ENCODE measurements at places on chromosomes 12 and 14. TPM values are rescaled to one million over a fixed set of nuclear protein-coding genes. Genes with fewer than 3 reads are reported as not detected.

GRCh38 chr14:69300601-69301221, 40.8 kb downstream of the GALNT16 start:
- DNase-seq: no peak

GRCh38 chr14:53567236-53567780, 389.3 kb downstream of the BMP4 start:
- no peak for DNase-seq

DNA sequence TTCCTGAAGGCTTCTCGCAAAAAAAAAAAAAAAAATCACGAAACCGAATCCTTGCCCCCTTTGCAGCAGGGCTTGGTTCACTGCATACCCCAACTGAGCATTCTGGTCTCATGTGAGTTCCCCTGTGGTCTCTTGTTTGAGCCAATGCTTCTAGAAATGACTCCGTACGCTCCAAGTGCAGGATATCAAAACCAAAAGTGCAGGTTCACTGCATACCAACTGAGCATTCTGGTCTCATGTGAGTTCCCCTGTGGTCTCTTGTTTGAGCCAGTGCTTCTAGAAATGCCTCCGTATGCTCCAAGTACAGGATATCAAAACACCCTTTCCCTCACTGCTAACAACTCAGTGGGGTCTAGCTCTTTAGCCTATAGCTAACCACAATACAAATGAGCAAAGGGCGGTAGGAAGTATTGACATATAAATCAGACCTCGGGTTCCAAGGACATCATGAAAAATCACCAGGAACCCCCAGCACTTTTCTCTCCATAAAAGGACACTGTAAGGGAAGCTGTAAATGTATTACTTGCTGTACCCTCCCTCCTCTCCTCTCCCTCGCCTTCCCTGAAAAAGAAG, 206.3 kb upstream of the NOS1 start:
- DNase-seq: no peak

GRCh38 chr14:59454139-59454538, 11.0 kb downstream of the GPR135 start:
- DNase-seq: no peak

GRCh38 chr12:67367843-67368242, 98.7 kb downstream of the CAND1 start:
- no peak for DNase-seq

- DNase-seq: no peak
These were observed 166.6 kb upstream of the RPL10L start for GRCh38 chr14:46818147-46818546.

- DNase-seq: no peak
These were observed 31.4 kb downstream of the CD9 start for GRCh38 chr12:6231359-6232268.

GRCh38 chr12:40378691-40379090, 153.9 kb downstream of the LRRK2 start:
- no peak for DNase-seq

DNA sequence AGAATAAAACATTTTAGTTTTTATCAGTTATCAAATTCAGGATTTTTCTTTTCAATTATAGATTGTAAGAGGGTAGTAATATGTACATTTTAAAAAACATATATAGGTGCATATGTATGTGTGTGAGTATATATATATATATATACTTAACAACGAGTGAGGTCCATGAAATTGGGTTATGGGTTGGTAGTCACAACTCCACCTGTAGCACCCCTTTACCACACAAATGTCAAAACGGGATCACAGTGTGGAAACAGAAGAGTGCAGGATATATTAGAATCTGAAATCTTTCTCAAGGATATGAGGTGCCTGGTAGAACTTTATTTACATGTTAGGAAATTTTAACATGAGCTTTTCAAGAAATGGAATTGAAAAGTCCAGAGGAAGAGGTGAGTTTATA, 31.3 kb downstream of the MIA2 start:
- DNase-seq: no peak

The LRRC43 gene
- not detected for total RNA-seq

The TROAP gene
- 13.7 TPM for total RNA-seq

The ZC3H14 gene
- total RNA-seq: 46.7 TPM

The TAC3 gene
- total RNA-seq: 0.43 TPM

The BDKRB1 gene
- total RNA-seq: not detected

The ASCL1 gene
- not detected for total RNA-seq
